ENCODE measurements at places on chromosomes 1 and 21.

DNA sequence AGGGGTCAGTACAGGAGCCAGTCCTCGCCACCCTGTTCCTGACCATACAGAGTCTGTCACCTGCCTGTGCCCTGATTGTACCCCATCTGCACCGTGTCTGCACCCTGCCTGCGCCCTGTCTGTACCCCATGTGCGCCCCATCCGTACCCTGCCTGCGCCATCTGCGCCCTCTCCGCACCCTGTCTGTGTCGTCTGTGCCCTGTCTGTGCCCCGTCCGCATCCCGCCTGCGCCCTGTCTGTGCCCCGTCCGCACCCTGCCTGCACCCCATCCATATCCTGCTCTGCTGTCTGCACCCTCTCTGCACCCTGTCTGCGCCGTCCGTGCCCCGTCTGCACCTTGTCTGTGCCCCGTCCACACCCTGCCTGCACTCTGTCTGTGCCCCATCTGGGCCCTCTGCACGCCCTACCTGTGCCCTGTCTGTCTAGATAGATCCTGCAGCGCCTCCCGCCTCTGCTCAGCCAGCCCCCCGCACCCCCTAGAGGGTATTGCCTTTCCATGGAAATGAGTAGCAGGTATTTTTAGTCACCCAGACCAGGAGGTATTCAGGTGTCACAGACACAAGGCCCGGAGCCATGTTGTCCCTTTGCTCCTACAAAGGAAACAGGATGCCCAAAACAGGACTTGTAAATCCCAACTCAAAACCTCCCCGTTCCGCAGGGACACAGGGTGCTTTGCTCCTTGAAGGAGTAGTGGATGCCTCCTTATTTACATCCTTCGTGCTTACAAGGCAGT is 7.7 kb upstream of the NPHP4 start:
- H3K4me3 ChIP-seq: no peak overlapping the region
- H3K4me1 ChIP-seq: peaks cover 42% of the 10 kb centered on the region
- no peaks in the 10 kb centered on the region for H3K27me3 ChIP-seq
- H3K36me3 ChIP-seq: peaks cover 18% of the 10 kb centered on the region
- no peak for DNase-seq

DNA sequence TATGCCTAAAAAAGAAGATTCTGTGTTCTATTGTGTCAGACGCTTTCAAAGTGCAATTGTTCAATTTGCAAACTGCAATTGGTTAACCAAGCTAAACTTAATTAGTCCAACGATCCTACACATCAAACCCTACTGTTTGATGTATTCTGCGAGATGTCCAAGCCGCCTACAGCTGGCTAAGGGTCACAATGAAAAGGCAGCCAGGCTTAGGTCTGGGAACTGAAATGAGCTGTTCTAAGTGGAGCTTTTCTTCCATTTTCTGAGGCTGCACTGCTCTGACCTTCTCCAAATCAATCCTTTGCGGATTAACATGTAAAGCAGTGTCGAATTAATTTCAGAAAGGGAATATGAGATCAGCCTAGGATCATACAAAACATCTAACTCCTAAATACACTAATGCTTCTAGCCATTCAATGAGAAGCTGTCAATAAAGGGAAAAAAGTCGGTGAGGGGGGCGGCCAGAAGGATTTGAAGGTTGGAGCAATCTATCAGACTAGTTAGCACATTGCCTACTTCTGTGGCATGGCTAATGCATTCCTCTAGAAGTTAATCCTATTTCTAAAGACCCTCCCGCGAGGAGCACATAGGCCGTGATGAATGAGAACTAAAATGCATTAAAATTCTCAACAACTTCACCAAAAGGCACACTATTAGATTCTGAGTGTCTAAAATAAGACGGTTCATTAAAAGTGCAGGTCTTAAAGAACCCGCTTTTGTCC is 119.0 kb downstream of the SIM2 start:
- H3K27ac ChIP-seq: no peak overlapping the region
- H3K4me1 ChIP-seq: peaks cover 2% of the 10 kb centered on the region
- H3K27me3 ChIP-seq: no peaks in the 10 kb centered on the region
- no peak for DNase-seq
- H3K36me3 ChIP-seq: peaks cover 8% of the 10 kb centered on the region
- no peak overlapping the region for H3K4me3 ChIP-seq

GRCh38 chr1:92126088-92126487 is 45.9 kb downstream of the BTBD8 start:
- peaks cover 15% of the 10 kb centered on the region for H3K4me1 ChIP-seq
- no peak overlapping the region for H3K27ac ChIP-seq
- H3K36me3 ChIP-seq: peaks cover 8% of the 10 kb centered on the region
- no peak for DNase-seq
- H3K27me3 ChIP-seq: no peaks in the 10 kb centered on the region
- no peak overlapping the region for H3K4me3 ChIP-seq

DNA sequence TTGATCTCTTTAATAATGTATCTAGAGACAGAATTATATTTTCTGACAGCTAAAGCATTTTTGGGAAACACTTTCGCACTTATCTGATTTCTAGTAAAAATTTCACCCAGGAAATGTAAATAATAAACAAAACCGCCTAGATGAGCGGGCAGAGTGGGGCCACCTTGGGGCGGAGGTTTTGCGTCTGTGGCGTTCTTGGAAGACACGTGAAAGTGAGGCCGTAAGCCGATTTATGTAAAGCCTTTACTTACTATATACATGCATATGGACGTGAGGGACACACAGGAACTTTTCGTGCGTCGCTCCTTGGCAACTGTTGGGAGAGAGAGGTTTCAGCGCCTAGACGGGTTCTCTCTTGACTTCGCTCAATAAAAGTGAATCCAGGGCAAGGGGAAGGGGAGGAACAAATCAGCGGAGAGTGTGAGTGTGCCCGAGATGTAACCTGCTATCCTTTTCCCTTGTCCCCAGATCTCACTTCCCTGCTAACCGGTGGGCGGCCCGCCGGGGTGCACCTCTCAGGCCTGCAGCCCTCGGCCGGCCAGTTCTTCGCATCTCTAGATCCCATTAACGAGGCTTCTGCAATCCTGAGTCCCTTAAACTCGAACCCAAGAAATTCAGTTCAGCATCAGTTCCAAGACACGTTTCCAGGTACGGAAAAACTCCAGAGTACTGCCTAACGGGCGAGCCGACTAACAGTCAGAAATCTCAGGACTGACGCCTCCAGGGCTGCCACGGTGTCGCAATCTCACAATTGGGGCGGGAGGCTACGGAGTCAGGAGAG is 1.7 kb downstream of the HLX start:
- no peak for DNase-seq
- peaks cover 36% of the 10 kb centered on the region for H3K4me1 ChIP-seq
- H3K27me3 ChIP-seq: peaks cover 91% of the 10 kb centered on the region
- H3K4me3 ChIP-seq: peak overlapping the region; percentile 61

DNA sequence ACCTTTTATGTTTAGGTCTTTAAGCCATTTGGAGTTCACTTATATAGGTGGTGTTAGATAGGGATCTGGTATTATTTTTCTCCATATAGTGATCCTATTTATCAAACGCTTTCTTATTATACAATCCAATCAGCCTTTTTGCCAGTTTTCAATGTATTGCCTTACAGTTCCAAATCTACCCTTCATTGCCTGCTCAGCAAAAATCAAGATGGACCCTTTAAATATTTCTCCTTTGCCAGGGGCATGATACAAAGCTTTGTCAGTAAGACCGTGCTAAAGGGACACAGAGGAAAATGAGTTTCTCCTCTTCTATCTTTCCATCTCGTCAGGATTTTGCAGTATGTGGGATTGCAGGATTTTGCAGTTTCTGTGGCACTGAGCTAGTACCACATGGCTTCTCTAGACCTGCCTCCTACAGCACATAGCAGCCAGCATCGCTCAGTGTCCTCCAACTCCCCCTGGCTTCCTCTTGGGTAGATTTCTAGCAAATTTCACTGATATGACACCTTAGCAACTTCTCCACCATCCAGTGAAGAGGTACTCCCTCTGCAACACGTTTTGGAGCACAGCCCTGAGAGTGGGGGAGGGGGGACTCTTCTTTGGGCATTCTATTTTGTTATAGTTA is 22.5 kb upstream of the CAP1 start:
- H3K36me3 ChIP-seq: no peaks in the 10 kb centered on the region
- peaks cover 22% of the 10 kb centered on the region for H3K4me1 ChIP-seq
- no peak overlapping the region for H3K4me3 ChIP-seq
- H3K27me3 ChIP-seq: no peaks in the 10 kb centered on the region
- no peak overlapping the region for H3K27ac ChIP-seq

- H3K36me3 ChIP-seq: no peaks in the 10 kb centered on the region
- DNase-seq: no peak
- H3K4me1 ChIP-seq: no peaks in the 10 kb centered on the region
- H3K27me3 ChIP-seq: no peaks in the 10 kb centered on the region
- no peak overlapping the region for H3K4me3 ChIP-seq
- no peak overlapping the region for H3K27ac ChIP-seq
Observed at GRCh38 chr21:14850394-14850793, 214.4 kb downstream of the NRIP1 start.

DNA sequence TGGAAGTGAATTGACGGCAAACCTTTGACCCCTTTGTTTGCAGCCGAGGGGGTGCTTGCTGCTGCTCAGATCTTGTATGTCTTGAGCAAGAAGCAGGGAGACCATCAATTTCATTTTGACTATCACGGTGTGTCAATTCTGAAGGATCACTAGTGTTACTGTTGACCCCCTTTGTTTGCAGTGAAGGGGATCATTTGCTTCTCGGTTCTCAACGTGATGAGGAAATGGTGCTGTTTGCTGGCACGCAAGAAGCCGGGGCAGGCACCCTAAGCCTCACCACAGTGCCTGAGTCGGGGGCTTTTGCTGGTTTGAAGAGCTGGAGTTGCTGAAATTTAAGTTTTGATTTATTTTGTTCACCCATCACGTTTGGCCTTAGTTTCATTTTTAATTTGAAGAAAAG is 7.5 kb downstream of the RBM15 start:
- no peak overlapping the region for H3K27ac ChIP-seq
- DNase-seq: no peak
- peak overlapping the region; percentile 11 for H3K4me3 ChIP-seq
- no peaks in the 10 kb centered on the region for H3K27me3 ChIP-seq
